Activated CD8-positive, alpha-beta memory T cell treated with anti-CD3 and anti-CD28 coated beads for 1 hour (primary cell): ENCODE measurements at places on chromosomes 12 and 14.

DNA sequence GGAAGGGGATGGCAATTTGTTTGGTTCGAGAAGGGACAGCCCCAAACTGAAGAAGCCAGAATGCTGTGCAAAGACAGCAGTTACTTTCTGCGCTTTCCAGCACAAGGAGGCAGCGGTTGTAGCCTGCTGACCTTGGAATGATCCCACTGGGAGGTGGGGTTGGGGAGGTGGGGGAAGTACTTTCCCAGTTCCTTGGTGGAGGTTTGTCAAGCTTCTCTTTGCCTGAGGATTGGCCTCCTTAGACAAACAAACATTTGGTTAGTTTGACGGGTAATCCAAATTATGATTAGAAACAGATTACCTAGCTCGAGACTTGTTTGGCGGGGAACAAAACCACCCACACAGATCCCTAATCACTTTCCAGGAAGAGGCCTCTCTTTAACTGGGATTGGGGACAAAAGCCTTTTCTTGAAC, 79.1 kb upstream of the EGLN3 start:
- DNase-seq = no peak

DNA sequence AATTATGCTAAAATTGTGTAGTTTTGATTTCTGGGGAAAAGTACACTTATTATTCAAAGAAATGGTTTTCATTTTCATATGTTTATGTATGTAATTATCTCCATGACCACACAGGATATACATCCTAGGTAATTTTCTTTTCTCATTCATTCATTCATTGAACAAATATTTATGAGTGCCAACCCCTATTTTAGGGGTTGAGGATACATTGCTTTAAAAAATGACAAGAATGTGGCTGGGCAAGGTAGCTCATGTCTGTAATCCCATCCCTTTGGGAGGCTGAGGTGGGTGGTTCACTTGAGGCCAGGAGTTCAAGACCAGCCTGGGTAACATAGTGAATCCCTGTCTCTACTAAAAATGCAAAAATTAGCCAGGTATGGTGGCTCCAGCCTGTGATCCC, 40.9 kb downstream of the SGPP1 start:
- DNase-seq = no peak

DNA sequence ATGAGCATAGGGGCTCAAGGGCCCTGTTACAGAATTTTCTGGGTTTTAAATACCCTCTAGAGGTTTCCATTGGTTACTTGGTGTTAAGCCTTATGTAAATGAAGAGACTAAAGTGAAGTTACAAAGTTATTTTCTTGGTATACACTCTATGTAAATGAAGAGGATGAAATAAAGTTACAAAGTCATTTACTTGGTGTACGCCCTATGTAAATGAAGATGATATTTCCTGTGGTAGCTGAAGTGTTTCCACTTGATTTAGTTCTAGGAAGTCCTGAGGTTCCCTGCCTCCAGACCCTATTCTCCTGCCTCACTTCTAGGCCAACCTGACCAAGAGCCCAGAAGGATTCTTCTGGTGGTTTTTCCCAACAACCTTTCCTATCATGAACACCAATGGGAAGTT, 126.1 kb downstream of the SPTSSA start:
- DNase-seq = no peak

GRCh38 chr12:27524839-27525753, 1.1 kb downstream of the PPFIBP1 start:
- DNase-seq = no peak

DNA sequence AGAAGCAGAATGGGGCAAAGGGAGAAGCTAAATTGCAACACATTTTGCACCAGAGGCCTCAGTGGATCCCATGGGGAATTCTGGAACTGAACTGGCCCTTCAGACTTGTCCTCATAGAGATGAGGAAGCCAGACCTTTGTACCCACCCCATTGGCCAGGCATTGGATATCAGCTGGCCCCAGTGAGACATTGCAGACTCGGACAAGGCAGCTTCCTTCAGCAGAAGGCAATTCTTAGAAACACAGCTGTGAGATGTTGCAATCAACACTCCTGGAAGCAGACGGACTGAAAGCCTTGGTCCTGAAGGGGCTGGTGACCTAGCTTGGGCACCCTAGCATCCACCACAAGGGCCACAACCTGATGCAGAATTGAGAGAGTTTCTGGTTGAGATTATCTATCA, 218.1 kb downstream of the MSRB3 start:
- DNase-seq = no peak

GRCh38 chr12:62750941-62751809, 183.8 kb downstream of the PPM1H start:
- no peak for DNase-seq

GRCh38 chr14:91354221-91354916, 63.3 kb downstream of the CCDC88C start:
- DNase-seq = no peak

GRCh38 chr14:42407153-42407552, 800.5 kb downstream of the LRFN5 start:
- no peak for DNase-seq

GRCh38 chr12:100128512-100128908, 14.2 kb downstream of the BLTP3B start:
- DNase-seq = no peak

GRCh38 chr12:77777274-77777673, 53.4 kb upstream of the NAV3 start:
- no peak for DNase-seq

- no peak for DNase-seq
Measured at GRCh38 chr14:91413547-91414474, 3.8 kb downstream of the CCDC88C start.

DNA sequence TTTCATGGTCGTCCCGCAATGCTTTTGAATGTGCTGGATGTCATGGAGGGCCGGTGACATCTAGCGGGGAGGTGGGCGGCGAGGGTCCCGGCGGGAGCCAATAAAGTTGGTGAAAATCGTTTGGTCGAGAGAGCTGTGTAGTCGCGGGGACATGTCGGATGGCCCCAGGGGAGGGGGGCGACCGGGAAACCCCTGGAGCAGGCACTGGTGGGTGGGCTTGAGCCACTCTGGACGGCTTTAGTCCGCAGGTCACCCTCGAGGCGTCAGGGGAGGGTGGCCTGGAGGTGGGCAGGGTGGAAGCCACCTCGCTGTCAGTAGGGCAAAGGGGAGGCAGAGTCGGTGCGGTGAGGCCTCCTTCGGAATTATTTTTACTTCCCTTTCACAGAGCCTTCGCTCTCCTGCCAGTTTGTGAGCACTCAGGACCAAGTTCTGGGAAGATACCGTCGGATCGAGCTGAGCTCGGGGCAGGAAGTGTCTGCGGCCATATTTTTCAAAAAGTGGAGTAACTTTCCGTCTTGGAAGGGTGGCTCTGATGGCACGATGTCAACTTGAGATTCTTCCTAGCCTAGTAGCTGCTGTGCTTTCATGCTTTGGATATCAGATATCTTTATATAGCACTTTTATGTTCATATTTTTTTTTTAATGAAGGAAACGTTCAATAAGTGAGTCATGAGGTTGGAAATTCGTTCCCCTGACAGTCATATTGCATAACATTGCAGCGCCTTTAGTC, 28.2 kb downstream of the WBP11 start:
- DNase-seq = no peak

GRCh38 chr12:14936224-14936861, 2.0 kb downstream of the ERP27 start:
- DNase-seq = no peak

DNA sequence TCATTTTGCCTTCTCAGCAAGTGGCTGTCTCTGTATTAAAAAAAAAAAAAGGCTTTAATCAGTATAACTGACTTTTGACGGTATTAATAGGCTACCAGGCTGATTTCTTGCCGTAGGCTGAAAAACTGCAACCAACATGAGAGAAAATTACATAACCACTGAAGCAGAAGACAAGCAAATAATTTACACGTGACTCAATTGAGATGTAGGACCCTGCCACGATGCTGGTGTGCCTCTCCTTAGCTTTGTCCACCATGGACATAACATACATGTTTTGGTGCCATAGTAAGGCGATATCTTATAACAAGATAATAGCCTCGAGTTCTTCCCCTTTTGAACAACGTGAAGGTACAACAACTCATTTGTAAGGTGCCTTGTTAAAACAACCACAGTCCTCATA, 88.7 kb upstream of the GRIP1 start:
- no peak for DNase-seq

DNA sequence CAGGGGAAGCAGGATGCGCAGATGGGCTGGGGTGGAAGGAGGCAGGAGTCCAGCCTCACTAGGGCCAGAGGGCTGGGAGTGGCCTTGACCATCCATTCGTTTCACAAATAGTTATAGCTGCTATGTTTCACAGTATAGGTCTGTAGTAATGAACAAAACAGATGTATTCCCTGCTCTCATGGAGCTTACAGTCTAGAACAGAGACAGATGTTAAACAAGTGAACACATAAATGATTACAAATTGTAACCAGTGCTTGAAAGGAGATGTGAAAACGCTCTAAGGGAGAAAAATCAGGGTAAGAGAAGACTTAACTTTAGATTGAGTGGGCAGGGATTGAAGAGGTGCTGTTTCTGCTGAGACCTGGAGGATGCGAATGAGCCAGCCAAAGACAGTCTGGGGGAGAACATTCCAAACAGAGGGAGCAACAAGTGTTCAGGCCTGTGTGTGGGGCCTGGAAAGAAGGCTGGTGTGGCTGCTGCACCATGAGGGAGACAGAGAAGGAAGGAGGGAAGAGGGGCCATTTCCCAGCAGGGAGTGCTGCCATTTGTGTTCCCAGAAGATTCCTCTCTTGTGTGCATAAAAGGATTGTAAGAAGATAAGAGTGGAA, 14.6 kb downstream of the CFAP251 start:
- DNase-seq = no peak

GRCh38 chr14:23728791-23729190, 92.6 kb downstream of the DHRS2 start:
- no peak for DNase-seq

DNA sequence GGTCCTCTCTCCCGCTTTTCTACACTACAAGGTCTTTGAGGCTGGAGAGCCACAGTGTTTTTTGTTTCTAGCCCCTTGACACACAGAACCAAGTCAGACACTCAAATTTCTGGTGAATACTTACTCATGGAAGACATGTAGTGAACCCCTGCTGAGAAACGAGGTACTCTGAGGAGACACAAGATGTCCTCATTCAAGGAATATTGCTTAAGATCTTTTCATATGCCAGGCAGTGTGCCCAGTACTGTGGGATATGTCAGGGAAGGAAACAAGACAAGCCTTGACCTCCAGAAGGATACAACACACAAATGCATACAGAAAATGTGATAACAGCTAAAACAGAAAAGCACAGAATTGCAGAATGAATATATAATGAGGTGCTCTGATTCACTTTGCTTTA, 75.9 kb downstream of the TMTC1 start:
- no peak for DNase-seq

GRCh38 chr12:85568395-85569103, 267.7 kb downstream of the RASSF9 start:
- DNase-seq = no peak

DNA sequence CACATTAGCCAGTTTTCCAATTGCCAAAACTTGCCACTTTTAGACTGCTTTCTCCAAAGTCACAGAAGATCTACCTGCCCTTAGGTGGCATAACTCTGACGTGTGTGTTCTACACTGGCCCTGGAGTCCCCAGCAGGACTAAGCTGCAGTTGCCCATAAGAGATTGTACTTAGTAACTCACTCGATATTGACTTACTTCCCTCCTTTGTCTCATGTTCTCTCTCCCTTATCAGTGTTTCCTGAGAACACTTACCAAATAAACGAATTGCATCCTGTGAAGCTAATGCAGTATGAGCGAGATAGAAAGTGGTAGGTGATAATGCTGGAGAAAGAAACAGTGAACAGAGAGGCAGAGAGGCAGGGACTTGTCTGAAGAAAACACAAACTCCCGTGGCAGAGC, 117.2 kb downstream of the NUAK1 start:
- DNase-seq = no peak

GRCh38 chr12:3988519-3989217, 115.5 kb upstream of the PARP11 start:
- no peak for DNase-seq

DNA sequence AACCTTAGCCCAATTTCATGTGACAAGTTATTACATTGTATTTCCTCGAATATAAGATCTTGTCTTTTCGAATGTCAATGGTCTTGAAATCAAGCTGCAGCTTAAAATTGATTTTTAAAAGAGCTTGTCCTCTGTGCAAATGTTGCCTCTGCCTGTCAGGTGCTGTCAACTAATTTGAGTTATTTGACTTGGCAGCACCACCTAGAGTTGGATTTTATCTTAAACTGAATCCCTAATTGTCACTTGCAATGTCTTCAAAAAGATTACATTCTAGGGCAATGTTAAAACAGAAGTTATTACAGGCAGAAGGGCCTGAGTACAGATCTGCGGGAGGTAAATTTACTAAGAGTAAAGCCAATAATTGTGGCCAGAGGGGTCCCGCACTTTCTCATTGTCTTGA, 26.2 kb upstream of the TUNAR start:
- DNase-seq = no peak

- no peak for DNase-seq
Measured at GRCh38 chr12:117900561-117900960, 68.2 kb downstream of the KSR2 start.

DNA sequence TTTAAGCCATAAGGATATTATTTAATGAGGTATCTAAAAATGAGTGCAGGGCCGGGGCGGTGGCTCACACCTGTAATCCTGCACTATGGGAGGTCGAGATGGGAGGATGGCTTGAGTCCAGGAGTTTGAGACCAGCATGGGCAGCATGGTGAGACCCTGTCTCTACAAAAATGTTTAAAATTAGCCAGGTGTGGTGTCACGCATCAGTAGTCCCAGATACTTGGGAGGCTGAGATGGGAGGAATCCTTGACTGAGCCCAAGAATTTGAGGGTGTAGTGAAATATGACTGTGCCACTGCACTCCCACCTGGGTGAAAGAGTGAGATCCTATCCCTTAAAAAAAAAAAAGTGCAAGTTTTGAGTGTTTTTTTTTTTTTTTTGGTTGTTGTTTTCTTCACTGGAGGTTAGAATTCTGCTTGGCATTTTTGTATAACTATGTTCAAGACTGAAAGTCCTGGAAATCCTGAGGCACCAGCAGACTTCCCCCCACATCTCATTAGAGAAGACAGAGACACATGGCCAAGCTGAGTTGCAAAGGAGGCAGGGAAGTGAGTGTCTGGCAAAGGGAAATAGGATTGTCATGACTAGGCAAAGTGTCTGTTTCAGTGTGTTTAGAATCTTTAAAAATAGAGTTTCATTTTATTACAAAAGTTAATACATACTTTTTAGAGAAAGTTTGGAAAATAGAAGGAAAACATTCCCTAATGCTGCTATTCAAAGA, 53.5 kb upstream of the DUSP6 start:
- DNase-seq = no peak

DNA sequence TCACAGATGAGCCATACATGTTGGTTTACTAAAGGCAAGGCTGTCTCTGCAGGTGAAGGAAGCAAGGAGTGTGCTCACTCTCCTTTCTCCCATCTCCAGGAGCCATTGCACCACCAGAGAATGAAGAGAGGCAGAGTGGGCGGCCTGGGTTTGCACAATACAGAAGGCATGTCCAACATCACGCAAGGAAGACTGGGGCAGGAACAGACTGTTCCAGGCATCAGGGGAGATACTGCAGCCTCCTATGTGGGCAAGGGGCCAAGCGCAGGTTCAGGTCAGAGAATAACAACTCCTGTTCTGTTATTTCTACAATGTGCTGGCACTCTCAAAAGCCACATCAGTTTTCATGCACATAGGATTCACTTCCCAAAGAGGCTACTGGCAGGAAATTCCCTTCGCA, 1.7 kb upstream of the TMEM229B start:
- no peak for DNase-seq

GRCh38 chr14:46136456-46136855, 515.1 kb downstream of the RPL10L start:
- no peak for DNase-seq
